Putamen (tissue), 1 donor: ENCODE measurements at places on chromosomes 11 and 22.

DNA sequence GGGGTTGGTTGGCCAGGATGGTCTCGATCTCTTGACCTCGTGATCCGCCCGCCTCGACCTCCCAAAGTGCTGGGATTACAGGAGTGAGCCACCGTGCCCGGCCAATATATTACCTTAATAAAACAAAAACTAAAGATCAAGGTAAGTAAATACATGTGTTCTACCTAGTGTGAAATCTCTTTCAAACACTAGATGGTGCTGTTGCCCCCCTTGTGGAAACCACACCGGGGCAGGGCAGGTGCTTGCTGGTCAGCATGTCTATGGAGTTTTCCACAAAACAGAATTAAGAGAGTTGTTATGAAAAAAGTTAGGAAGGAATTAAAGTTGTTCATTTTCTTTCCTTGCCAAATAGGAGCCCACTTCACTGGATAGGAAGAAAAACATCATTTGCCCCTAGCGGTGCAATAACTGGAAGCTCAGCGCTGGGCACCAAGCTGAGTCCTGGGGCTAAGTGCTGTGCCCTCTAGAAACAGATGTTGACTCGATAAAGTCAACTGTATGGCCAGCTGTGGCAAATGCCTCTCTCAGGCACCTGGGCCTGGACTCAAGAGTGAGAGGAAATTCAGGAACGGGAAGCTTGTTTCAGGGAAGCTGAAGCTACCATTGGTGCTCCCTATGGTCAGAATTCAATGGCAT, 6.3 kb upstream of the KCNJ5 start:
- DNase-seq: no peak

DNA sequence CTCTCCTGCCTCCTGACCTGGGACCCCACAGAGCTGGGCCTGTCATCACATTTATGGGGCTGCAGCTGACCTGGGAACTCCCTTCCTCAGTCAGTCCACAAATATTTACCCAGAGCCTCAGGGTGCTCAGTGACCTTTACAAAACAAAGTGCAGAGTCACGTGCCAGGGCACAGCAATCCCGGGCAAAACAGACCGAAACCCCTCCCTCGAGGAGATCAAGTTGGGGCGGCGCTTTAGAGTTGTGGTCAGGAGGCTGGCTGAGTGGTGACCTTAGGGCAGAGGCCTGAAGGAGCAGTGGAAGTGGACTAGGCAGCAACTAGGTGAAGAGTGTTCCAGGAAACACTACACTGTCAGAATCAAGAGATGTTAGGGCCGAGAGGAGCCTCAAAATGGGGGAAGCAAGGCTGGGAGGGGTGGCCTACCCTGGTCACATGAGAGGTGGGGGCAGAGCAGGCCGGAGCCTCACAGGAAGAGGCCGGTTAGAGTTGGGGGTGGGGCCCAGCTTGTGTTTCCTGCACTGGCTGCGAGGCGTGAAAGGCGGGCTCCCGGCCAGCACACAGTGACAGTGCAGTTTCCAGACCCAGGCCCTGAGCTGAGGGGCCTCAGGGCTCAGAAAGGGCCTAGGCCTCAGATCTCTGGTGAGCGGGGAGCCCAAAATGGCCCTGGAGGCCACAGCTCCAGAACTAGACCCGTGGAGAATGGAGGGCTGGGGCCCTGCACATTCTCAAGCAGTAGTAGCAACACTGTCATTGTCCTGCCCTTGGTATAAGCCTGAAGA, 3.7 kb upstream of the NEAT1 start:
- peak; percentile 92 for DNase-seq

DNA sequence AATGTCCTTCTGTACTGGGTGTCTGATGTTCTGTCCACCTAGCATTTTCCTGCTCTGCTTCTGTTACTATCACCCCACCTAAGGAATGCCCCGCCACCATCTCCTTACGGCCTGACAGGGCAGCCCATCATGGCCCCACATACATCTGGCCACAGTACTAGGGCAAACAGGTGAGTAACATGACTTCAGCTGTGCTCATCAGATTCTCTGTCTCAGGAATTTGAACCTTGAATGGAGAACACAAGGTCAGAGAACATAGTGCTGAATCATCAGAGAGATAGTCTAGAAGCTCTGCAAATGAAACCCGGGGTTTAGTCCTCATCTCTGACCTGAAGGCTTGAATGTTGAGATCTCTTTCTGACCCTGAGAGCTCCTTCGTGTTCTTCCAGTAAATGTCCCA, 32.4 kb downstream of the ZC3H12C start:
- DNase-seq: no peak

- DNase-seq: no peak
Observed at GRCh38 chr11:84865791-84866535, 761.2 kb downstream of the DLG2 start.

DNA sequence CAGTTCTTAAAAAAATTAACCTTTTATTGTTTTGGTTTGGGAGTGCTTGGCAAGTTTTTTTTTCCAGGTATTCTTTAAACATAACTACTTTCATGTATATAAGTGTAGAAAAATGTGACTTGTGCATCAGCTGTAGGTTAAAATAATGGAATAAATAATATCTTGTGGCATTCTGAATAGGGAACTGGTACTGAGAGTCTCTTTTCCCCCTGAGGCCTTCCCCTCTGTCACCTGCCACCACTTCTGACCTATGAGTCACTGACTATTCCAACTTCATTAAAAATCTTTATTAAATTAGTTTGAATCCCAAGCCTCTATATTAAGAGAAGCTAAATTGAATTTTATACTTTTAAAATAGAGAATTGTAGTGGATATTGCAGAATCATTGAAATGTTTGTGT, 805.7 kb downstream of the METTL15 start:
- DNase-seq: no peak

DNA sequence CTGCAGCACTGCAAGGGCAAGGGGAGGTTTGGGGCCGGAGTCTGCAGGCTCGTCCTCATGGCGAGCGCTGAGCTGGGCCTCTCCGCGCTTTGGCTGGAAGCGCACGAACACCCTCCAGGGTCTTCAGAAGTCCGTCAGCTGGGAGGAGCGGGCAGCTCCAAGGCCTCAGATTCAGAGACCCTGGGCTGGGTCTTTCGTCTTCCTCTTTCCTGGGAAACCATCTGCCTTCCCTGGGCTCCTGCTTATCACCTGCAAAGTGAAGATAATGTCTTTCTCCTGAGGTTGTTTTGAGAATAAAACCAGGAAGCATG, 525.6 kb downstream of the BRD1 start:
- no peak for DNase-seq

GRCh38 chr11:130765951-130766649, 150.2 kb downstream of the SNX19 start:
- DNase-seq: no peak

- DNase-seq: no peak
Observed at GRCh38 chr11:128513915-128514681, 73.3 kb downstream of the ETS1 start.

- no peak for DNase-seq
Observed at GRCh38 chr11:130817330-130817944, 98.8 kb downstream of the SNX19 start.

DNA sequence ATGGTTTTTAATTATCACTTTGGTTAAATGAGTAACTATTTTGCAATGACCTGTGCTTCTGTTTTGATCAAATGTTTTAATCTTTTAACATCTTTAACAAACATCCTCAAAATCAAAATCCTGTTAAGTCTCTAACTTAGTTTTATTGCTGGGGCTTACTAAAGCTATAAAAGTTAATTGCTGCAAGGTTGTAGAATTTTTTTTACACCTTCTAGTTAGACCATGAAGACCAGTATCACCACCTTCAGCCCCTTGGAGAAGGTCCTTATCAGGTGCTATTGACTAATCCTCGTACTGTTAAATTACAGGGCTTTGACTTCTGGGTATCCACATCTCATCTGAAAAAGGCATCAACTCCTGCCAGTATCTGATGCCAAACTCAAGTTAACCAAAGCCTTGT, 12.3 kb upstream of the CABP2 start:
- DNase-seq: no peak

DNA sequence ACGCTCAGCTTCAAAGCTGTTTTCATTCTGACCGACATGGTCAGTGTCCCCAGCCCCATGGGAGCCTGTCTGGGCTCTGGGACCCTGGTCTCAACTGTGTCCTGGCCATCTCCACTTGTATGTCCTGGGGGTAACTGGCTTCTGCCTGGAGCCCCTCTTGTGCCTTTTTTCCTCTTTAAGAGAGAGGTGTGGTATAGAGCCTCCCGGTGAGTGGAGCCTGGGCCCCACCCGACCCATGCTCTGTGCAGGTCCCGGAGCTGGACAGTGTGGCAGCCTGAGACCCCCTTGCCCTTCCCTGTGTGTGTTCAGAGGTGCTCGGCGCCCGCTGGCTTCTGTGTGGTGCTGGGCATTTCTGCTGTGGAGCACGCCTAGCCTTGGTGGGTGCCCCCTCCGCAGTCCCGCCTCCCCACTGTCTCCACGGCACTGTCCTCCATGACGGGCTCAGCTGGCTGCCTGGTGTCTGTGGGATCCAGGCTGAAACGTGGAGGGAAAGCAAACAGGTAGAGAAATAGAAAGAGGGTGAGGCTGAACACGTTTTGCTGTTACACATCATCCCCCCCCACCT, 74.9 kb downstream of the PARVB start:
- no peak for DNase-seq

DNA sequence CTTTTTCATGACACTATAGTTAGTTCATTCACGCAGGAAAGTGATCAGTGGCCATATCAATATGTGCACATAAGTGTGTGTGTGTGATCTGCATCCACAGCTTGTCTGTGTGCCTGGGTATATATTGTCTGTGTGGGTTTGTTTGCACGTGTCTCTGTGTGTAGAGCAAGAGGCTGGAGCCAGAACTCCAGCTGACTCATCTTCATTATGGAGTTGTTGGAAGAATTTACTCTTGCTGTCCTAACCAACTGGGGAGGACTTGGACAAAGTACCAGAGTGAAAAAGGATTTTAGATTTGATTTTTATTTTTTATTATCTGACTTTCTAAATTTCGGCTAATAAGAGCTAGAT, 63.9 kb downstream of the TP53I11 start:
- no peak for DNase-seq

DNA sequence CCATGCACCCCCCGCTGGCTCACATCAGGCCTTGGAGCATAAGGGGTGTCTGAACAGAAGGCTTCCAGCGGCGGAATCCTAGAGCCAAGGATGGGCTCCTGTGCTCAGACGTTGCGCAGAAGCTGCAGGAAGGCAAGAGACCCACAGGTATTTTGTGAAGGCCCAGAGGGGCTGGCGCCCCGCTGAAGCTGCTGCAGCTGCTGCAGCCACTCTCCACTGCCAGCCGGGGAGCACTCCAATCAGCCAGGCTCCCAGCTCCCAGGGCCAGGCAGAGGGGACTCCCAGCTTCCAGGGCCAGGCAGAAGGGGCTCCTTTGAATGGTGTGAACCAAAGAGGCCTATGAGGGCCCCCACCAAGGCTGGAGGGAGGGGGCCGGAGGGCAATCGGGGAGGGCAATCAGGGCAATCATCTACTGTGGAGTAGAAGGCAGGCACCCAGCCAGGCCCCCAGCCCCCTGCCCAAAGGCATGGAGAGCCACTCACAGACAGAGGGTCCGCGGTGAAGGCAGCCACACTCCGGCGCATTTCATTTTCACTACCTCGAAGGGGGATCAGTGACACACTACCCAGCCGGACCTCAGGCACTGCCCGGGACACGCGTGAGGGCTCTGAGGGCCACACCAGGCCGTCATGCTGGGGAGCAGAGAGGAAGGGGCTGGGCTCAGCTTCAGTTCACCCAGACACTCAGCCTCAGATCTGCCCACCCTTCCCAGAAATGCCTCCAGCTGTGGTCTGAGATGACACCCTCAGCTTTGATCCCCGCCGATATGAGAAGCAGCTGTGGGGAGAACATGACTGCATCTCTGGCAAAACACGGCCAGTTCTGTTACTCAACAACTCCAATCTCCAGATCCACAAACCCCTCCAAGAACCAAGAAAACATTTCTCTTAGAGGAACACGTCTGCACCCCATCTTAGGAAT, 11.6 kb upstream of the PDE2A start:
- no peak for DNase-seq

DNA sequence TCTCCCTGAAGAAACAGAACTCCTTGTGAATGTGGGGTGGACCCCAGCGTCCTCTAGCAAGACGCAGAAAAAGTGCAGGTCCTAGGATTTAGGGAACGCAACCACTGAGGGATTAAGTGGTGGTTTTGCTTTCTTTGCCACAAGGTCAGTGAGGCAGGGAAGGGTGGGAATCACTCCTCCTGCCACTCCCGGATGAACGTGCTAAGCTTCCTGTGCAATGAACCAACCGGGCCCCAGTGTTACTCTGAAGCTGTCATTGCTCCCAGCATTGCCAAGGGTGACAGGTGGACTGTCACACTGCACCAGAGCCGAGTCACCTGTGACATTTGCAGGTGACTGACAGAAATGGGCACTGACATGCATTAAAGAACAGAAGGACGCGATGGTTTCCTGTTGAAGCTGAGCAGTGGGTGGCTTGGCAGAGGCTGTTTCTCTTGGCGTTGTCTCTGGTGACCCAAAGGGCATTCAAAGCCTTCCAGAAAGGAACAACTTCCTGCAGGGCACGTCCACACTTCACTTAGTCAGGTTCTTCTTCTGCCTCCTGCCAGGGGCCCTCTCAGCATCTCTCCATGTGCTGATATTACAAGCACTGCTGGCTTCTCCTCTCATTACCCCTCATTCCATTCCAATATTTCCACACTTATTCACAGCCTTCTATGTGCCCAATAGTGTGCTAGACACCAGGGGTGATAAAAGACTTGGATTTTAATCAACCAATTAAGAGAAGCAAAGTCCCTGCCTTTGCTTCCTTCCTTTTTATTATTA, 9.7 kb downstream of the KIRREL3 start:
- DNase-seq: no peak

DNA sequence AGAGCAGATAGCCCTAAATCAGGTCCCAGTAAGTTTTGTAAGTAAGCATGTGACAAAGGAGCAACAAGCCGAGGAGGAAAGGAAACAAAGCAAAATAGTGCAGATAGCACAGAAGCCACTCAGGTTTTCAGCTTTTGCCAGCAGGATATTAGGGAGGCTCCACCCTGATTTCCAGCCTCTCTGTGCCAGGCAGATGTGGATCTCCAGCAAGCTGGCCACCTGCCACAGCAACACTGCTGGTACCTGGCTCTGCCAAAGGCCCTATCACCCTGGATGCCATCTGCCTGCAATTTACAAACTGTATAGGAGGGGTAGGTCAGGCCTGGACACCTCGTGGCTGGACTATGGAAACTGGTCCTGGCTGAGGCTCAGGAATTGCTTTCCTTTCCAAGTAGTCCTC, 12.2 kb upstream of the NNMT start:
- no peak for DNase-seq
